NCI-H2227 treated with DMSO at 0.1 percent for 48 hours (cell line): ENCODE measurements at places on chromosomes 7 and 10.

DNA sequence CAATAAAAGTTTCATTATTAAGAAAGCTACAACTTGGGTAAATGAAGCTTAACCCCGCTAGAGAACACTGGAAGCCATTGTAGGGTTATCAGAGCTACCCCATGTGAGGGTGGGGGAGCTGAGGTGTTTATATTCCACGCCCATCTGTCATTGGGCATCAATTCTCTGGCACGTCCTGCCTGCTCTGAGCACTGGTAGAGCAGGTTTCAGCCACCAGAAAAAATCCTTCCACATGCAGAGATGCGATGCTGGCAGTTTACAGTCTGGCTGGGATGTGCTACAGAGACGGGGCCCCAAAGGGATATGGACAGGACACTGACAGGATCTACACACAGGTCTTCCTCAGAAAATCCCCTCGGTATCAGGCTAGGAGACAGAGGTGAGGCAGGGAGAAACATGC is 15.9 kb upstream of the RAPGEF5 start:
- no peak for DNase-seq

- DNase-seq: no peak
These were observed 46.7 kb downstream of the NOC3L start for GRCh38 chr10:94315975-94316464.

- no peak for DNase-seq
These were observed 2.5 kb downstream of the NXPH1 start for GRCh38 chr7:8435590-8436545.

GRCh38 chr10:83943920-83944319 is 195.4 kb upstream of the GHITM start:
- DNase-seq: no peak

- no peak for DNase-seq
These were observed 421.9 kb downstream of the PTPRN2 start for GRCh38 chr7:158165711-158166110.

DNA sequence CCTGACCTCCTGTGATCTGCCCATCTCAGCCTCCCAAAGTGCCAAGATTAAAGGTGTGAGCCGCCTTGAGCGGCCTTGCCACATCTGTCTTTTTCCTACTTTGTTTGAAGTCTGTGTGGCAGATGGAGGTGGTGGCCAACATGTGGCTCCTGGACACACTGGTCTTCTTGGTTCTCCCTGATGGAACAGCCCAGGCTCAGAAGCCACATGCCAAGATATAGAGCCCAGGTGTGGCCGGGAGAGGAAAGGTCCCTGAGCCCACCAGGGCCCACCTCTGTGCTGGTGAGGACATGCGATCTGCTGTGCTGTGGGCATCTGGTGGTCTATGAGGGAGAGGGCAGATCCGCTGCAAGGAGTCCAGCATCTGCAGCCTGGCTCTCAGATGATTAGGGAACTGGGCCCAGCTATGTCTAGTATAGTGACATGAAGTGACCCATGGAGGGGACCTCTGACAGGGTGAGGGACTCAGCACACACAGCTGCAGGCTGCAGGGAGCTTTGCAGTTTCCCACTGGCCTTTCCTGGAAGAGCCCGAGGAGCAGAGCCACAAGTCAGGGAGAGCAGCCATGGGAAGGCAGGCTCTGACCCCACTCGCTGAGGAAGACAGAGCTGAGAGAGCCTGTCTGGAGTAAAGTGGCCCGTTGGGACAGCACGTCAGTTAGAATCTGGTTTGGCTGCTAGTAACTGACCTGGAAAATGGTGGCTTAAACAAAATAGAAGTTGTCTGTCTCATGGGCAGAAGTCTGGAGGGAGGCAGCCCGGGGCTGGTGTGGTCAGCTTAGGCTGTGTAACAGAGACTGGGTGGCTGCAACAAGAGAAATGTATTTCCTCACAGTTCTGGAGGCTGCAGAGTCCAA is 25.9 kb downstream of the ADCY1 start:
- no peak for DNase-seq

GRCh38 chr7:2116989-2117591 is 115.7 kb downstream of the MAD1L1 start:
- DNase-seq: no peak

DNA sequence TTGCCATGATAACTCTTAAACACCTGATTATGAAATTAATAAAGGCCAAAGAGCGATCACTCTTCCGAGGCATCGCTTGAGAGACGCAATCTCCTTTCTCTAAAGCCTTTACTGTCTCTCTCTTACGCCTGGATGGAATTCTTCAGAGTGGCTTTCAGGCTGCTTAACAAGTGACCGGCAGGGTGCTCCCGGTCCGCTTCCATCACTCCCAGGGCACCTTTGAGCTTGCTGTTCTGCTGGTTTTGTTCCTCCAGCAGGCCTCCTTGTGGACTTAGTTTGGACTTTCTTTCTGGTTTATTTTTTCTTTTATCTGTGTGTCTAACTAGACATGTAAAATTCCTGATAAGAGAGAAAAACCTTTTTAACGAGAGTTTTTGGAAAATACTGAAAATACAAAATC is 60.9 kb downstream of the MRPL32 start:
- no peak for DNase-seq

- no peak for DNase-seq
These were observed 56.6 kb downstream of the MPLKIP start for GRCh38 chr7:40077849-40078248.

DNA sequence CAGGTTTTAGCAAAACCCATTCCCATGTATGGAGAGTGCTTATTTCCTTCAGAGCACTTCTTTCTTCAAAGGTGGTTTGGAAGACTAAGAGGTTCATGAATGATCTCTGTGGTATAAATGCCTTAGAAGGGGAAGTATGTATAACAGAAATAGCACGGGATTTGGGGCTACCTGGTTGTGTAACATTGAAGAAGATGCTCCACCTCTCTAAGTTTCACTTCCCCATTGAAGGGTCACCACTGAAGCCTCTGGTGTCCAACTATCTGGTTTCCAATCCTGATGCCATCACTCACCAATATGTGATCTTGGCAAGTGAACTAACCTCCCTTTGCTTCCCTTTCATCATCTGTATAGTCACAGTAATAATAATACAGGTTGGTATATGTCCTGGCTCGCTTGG is 37.2 kb downstream of the CYCS start:
- DNase-seq: no peak

DNA sequence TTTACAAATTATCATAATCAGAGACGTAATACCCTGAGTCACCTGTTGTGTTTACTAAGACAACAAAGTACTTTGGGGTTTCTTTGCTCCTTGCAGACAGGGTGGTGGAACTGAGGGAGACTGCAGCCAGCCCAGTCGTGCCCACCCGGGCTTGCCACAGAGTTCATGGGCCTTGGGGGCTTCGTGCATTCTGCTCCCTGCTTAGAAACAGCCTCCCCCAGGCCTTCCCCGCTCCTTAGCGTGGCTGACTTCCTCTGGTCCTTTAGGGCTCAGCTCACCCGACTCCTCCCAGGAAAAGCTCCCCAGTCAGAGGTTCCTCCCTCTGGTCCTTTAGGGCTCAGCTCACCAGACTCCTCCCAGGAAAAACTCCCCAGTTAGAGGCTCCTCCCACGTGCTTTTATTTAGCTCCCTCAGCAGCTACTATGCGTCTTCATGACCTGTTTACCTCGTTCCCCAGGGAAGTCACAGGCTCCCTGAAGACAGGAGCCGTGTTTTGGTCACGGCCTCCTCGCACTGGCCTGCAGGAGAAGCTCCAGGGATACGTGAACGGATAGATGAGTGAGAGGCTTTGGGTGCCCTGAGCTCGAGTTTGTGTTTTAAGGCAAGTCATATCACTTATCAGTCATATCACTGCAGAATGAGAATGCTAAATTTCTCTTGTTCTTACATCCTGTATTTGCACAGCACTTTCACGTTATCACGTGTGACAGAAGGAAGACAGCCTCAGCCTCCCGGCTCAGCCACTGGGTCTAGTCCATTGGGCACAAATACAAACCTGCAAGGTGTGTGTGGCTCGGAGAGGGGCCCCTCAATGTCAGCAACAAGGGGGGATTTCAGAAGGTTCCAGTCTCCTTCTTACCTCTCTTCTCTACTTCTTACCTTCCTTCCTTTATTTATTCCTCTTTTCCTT is 52.7 kb upstream of the VIPR2 start:
- DNase-seq: no peak

GRCh38 chr7:151080067-151080521 is 515 bp downstream of the FASTK start:
- DNase-seq: peak; percentile 37

- no peak for DNase-seq
These were observed 92.2 kb upstream of the GNA12 start for GRCh38 chr7:2936301-2936700.

DNA sequence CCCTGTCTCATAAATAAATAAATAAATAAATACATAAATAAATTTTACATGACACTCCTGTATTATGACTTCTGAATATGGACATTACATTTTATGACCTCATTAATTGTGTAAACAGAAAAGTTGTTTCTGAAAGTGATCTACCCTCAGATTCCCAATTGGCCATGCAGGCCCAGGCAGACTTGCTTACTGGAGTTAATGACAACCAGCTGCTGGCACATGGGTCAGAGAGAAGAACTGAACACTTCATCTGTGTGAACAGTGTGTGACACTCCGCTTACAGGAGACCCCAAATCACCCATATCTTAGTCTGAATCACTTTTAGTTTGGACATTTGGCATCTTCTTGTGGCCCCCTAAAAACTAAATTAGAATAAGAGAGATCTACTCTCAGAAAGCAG is 31.4 kb downstream of the PARP12 start:
- no peak for DNase-seq

DNA sequence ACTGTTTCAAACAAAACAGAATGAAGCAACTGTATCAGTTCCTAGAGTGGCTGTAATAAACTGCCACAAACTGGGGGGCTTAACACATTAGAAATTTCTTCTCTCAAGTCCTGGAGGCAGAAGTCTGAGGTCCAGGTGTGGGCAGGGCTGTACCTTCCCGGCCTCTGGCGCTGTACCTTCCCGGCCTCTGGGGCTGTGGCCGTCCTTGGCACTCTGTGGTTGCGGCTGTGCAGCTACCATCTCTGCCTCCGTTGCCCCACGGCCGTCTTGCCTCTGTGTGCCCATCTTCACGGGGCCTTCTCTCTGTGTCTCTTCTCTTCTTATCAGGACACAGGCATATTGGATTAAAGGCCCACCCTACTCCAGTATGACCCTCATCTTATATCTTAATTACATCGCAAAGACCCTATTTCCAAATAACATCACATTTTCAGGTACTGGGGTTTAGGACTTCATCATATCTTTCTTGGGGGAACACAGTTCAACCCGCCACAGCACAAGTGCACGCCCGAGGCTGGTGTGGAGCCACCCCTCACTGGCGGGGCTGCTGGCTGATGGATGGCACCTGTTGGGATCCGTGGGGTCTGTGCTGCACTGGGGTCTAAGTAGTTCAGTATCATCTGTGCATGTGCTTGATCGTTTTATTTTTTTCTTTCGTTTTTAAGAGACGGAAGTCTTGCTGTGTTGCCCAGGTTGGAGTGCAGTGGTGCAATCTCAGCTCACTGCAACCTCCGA is 123.2 kb downstream of the ACTR3B start:
- DNase-seq: no peak

DNA sequence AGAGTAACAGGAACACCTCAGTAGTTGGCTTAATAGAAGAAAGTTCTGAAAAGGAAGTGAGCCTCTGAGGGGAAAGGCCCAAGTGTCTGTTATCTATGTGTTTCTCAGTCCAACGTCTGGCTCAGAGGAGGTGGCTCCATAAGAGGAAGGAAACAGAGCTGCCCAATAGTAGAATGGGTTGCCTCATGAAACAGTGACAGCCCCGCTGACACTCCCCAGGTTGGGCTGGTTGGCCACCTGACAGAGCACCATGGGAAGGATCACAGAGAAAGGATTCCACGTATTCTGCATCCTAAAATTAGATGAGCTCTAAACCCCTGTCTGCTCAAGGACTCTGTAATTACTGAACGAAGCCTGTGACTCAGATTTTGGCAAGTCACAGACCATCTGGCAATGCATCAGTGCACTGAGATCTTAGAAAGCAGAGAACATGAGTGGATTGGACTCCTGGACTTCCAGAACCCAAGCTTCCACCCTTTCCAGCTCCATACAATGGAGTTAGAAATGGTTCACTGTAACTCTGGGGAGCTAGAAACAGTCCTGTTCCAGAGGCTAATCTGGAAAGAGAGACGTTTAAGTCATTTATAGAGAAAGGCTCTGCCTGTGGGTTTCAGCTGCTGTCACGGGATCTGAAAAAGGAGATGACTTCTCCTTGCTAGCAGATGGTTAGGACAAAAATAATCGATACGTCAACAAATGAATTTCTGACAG is 2.9 kb downstream of the PKD2L1 start:
- DNase-seq: no peak

GRCh38 chr10:48945441-48946130 is 5.9 kb upstream of the LRRC18 start:
- no peak for DNase-seq

DNA sequence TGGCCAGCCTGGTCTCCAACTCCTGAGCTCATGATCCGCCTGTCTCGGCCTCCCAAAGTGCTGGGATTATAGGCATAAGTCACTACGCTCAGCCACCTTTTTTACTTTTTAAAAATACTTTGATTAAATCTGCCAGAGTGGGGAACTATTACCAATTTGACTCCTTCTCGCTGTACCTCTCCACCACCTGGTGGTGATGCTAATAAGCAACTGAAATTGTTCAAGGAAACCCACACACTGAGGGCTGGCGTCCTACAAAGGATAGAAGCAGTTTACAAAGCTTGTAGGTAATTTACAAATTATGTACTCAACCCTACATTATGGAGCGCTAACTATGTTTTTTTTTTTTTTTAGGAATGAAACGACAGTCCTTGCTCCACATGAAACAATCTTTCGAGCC is 111.1 kb downstream of the CPED1 start:
- DNase-seq: no peak

GRCh38 chr10:47365431-47366180 is 17.4 kb downstream of the RBP3 start:
- no peak for DNase-seq

GRCh38 chr10:53127686-53128085 is 355.1 kb upstream of the MBL2 start:
- DNase-seq: no peak

- DNase-seq: no peak
These were observed 80.7 kb upstream of the HDAC9 start for GRCh38 chr7:18414885-18415284.

GRCh38 chr10:15084502-15084922 is 4.1 kb downstream of the ACBD7 start:
- peak; percentile 66 for DNase-seq

DNA sequence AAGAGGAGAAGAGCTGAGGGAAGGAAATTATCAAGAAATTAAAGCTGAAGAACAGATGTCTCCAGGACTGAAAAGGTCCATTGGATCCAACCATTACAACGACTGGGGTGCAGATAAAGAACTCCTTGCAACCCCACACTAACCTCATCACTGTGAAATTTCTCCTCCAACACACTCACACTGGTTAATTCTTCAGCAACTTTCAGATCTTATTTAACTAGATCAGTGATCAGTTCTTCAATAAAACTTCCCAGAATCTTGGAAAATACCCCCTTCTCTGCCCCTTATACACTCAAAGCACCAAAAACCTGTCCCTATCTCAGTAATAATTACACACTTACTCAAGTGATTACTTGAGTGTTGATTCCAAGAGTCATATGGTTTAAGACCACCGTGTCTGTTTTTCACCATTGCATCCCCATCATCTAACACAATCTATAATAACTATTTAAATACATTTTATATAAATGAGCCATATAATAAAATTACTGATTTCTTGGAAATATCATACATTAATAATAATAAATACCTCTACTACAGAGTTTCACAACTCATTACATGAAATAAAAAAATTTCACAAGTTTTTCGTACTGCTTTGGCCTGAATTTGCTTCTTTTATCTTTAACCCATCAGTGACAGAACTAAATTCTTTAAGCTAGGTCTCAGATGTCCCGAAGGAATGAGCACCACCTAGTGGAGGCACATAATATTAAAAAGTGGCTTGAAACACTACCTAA is 123.7 kb downstream of the MPP7 start:
- DNase-seq: peak; percentile 26
